ENCODE measurements at places on chromosomes 6 and 20.

DNA sequence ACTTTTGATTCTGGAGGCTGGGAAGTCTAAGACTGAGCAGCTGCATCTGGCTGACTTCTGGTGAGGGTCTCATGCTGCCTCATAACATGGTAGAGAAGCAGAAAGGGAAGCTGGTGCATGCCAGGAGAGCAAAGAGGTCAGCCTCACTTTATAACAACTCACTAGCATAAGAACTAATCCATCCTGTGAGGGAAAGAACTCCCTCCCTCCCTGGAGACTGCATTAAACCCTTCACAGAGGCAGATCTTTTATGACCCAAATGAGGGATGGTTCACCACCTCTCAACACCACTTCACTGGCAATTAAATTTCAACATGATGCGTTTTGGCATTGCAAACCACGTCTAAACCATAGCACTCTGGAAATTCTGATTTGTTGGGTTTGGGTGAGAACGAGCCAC is 33.9 kb downstream of the STXBP5 start:
- no peak for DNase-seq

DNA sequence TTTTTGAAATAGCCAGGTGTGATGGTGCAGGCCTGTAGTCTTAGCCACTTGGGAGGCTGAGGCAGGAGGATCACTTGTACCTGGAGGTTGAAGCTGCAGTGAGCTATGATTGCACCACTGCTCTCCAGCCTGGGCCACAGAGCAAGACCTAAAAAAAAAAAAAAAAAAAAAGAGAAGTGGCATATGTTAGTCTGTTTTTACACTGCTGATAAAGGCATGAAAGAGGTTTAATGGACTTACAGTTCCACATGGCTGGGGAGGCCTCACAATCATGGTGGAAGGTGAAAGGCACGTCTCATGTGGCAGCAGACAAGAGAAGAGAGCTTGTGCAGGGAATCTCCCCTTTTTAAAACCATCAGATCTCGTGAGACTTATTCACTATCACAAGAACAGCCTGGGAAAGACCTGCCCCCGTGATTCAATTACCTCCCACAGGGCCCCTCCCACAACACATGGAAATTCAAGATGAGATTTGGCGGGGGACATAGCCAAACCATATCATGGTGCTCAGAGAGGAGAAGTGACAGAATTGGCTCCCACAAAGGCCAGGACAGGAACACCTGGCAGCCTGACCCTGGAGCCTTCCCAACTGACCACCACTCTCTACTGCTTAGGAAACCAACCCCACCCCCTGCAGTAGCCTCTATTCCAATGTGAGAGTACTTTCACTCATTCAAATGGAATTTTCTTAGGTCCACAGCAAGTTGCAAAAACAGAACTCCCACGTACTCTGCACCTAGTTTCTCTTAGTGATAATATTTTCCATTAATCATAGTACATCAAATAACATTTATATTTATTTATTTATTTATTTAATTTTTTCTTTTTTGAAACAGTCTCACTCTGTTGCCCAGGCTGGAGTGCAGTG is 29.8 kb downstream of the ARHGAP40 start:
- DNase-seq, result no peak

DNA sequence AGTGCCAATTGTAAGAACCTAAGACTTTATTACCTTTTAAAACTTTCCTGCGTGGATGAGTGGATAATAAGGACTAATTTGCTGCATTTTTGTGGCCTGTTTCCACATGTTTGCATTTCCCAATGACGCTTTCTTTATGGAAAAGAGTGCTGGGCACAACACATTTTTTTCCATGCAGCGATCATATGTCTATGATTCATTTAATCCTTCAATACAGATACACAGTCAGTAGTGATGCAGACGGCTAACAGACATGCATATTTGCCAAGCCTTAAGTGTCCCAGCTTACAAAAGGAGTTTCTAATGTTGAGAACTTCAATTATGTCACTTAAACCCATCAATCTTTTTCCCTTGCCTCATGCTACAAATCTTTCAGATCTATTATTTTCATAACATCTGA is 239.8 kb upstream of the PREP start:
- no peak for DNase-seq

DNA sequence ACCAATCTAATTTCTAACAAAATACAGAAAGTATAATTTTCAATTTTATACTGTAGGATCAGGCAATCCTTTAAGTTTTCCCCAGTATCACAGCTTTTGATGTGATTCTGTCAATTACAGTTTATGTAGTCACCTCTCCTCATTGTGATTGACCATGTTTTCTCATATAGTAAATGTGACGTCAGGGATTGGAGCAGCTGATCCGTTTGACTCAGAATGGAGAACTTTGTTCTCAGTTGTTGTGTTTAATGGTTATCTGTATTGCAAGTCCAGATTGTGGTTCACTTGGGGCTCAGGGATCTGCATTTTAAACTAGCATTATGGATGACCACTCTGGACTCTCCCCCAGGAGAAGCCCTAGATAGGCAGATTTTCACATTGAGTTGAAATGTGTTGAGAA is 90.6 kb downstream of the DNAH8 start:
- no peak for DNase-seq

GRCh38 chr20:57611586-57612311 is 8.5 kb downstream of the ZBP1 start:
- DNase-seq, result peak; percentile 79

GRCh38 chr6:92125681-92126080 is 1293.7 kb downstream of the EPHA7 start:
- no peak for DNase-seq

GRCh38 chr6:16876201-16876600 is 114.9 kb upstream of the ATXN1 start:
- no peak for DNase-seq

DNA sequence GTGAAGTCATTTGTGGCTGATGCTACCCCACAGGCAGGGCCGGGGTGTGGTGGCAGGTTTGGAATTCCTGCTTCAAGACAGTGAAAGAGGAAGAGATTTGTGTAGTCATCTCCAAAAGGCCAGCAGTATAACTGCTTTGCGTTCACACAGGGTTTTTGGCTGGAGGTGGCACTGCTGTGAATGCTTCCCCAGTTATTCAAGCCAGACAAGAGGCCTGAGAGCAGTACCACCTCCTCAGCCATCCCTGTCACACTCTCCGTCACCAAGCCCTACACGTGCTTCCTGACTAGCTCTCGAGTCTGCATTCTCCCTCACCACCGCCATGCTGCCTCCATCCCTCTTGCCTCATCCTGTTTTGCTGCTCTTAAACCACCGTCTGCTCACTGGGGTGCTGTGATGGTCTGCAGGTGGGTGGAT is 23.9 kb downstream of the ARMC2 start:
- DNase-seq, result no peak

DNA sequence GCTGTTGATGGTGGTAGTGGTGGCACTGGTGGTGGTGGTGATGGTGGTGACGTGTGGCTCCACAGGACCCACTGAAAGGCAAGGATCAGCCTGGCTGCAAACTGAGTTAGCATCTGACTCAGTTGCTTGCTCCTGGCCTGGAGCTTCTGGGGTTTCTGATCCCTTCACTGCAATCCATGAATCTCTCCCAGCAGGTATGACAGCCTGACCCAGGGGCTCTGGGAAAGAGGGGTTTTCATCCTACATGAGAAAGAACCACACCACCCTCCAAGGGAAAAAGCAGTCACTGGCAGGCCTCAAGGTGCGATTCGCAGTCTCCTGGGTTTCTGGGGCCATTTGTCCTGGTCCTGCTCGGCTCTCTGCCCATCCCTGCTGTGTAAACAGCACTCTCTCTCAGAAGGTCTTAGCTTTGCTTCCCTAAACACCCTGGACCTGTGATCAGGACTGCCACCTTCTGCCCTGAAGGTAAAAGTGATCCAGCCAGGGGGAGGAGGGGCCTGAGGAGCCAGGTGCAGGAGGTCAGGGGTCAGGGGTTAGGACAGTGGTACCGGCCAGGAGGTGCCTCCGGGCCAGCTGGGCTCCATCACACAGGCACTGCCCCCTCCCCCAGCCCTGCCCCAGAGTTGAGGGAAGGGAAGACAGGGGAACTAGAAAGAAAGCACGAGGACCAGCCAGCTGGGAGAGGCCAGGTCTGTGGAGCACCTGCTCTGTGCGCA is 152.0 kb downstream of the BMP7 start:
- no peak for DNase-seq

GRCh38 chr6:67345946-67346345 is 1289.1 kb upstream of the ADGRB3 start:
- no peak for DNase-seq

DNA sequence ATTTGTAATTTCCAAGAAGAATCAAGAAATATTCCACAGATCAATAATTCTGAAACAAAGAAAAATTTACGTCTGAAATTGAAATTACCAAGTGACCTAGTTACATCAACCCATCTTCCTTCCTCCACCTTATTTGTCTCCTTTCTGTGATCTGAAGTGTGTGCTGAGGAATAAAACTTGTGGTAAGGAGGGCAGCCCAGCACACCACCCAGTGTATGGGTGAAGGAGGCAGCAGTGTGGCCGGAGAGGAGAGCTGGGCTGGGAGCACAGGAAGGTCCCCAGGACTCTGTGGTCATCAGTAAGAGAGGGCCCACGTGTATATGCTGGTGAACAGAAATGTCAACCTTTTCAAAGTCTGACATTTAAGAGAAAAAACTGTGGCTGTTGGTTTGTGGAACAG is 11.3 kb upstream of the CCR6 start:
- no peak for DNase-seq

GRCh38 chr6:142843361-142843760 is 101.6 kb downstream of the HIVEP2 start:
- no peak for DNase-seq

DNA sequence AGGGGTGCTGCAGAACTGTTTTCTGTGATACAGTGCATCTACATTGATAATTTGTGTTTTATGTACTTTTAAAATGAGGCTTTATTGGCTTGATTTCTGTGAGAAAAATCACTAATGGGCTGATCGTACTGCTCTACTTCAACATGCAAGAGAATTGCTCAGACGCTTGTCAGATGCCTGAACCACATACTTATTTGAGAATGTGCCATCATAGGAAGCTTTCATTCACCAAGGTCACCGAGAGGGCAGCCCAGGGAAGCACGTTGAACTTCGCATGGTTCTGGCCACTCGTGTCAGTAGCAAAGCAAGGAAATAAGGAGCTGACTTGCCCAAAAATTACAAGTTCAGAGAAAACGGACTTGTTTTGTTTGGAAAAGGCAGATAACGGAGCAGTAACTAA is 168.5 kb upstream of the AKAP12 start:
- peak; percentile 84 for DNase-seq

- DNase-seq, result no peak
Observed at GRCh38 chr20:59452856-59453255, 151.5 kb upstream of the PHACTR3 start.

DNA sequence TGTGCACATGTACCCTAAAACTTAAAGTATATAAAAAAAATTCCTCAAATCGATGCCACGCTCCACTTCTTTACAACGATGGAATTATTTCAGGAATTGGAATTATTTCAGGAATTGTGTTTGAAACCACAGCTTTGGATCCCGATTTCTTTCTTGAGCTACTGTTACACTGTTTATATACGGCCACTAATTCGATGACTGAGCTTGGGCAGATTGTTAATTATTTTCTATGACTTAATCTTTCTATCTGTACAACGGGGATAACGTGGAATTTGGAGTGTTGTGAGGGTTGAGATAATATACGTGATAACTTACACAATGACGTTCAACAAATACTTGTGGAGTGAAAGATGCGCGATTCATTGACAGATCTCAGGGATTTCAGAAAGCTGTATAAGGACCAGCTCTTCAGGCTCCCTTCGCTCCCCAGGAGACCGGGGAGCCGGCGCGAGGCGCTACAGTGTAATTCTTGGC is 171.3 kb downstream of the SLC16A10 start:
- no peak for DNase-seq

Data from right cardiac atrium (tissue), 5 donors.